ENCODE measurements at places on chromosomes 2 and 18. TPM values are rescaled to one million over a fixed set of nuclear protein-coding genes. Genes with fewer than 3 reads are reported as not detected.

DNA sequence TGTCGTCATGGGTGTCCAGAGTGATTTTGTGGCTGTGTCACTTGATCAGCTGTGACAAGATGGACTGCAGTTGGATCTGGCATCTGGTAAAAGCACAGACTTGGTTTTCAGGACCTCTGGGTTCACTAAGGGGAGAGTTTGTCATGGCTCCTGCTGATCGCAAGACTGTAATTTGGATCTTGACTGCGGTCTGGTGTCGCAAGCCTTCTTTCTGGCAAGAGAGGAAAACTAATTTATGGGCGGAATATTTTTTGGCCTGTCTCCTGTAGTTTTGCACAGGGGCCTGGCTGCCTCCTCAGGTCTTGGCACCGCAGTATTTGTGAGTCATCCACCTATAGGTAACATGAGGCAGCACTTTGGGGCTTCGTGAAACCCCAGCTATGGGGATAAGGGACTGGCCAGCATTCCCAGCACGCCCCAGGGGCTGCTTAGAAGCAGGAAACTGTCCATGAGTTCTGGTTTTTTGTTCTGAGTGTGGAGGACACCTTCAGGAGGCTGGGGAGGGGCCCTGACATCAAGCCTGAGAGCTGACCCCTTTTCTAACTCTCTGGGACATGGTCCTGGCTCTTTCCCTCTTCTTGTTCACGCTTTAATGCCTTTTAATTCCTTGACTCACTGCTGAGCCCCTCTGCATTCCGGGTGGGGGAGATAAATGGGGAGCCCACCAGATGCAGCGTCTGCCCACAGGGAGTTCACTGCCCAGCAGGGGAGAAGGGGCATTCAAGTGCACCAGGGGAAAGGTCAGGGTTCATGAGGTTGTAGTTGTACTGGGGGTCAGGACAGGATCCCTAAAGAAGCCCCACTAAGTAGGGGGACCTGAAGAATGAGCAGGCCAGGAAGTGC, 12.2 kb downstream of the SH3BP4 start:
- no peak for DNase-seq

The CRYGD gene
- total RNA-seq = not detected

- DNase-seq = no peak
These were observed 129.8 kb upstream of the TANK start for GRCh38 chr2:161030260-161031063.

DNA sequence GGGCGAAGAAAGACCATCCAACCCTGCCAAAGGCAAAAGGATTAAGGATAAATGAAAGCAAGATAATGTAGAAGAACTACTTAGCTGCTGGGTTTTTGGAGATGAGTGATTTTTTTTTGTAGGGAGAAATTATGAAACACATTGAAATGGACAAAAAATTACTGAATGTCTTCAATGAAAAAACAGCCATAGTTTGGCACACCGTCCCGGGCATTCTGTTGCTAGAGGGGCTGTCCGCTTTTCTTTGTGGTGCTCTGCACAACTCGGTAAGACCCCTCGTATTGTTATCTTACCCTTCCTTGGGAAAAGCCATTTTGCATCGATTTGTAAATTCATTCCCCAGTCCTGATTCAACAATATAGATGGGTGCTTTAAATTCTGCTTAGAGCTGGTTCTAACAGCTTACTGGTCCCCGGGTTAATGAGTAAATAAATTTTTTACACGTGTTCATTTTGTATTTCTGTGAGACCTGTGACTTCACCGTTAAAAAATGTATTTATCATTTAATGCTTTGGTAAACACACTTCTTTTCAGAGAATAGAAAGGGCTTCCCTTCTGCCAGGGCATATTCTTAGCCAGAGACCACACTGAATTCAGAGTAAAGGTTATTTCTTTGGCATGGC, 912 bp upstream of the LAPTM4A start:
- DNase-seq = no peak

GRCh38 chr18:40984856-40985255, 970.2 kb upstream of the PIK3C3 start:
- DNase-seq = no peak

The FAM237A gene
- not detected for total RNA-seq

The TLX2 gene
- not detected for total RNA-seq

Measured in ureter (tissue), 1 donor.